ENCODE measurements at places on chromosomes 6 and 20.
A peak's percentile ranks its signal among the peaks of the same experiment; 100 is the strongest.

DNA sequence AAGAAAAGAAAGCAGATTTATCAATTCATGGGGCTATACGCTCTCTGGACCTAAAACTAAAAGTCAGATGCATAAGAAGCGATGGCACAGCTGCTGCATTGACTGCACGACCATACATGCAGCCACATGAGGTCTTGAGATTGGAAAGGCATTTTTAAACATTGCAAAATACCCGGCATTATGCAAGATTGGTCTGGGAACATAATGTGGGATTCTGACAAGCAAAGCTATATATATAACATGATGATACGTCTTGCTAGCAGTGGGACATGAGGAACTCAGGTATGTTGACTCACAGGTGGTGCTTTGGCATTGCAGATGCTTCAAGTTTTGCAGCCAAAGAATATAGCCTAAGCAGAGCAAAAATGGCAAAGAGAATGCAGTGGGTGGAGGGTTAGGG, 55.1 kb downstream of the SAMD3 start:
- no peak for DNase-seq

GRCh38 chr6:152087096-152087495, 279.6 kb downstream of the ESR1 start:
- no peak for DNase-seq

DNA sequence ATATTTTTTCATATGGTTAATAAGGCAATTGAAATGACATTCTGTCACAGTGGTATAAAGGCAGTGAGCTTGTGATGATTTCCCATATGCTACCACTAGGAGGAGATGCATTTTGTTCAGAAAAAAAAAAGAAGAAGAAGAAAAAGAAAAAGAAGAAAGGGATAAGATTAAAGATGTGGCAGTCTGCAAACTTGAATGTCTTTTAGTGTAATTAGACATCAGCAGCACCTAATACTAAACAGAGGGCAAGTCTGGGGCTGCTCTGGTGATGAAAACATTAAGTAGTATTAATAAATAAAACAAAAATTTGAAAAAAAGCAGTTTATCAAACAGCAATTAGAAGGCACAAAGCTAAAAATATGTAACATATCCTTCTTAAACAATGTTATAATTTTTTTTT, 95.4 kb upstream of the DEFB112 start:
- no peak for DNase-seq

DNA sequence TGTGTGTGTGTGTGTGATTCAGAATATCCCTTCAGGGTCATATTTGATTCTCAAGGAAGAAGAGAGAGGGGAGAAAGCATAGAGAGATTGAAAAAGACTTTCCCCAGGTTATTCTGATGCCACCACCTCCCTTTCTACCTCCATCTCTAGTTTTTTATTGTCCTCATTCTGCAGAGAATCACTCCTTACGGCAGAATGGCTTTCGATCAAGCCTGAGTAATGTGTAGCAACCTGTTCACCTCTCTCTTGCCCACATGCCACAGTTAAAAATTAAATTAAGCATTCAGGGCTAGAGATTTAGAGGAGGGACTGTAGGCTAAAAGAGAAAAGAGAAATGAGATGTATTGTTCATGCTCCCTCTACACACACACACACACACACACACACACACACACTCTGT, 18.1 kb downstream of the KLHL32 start:
- DNase-seq: no peak

DNA sequence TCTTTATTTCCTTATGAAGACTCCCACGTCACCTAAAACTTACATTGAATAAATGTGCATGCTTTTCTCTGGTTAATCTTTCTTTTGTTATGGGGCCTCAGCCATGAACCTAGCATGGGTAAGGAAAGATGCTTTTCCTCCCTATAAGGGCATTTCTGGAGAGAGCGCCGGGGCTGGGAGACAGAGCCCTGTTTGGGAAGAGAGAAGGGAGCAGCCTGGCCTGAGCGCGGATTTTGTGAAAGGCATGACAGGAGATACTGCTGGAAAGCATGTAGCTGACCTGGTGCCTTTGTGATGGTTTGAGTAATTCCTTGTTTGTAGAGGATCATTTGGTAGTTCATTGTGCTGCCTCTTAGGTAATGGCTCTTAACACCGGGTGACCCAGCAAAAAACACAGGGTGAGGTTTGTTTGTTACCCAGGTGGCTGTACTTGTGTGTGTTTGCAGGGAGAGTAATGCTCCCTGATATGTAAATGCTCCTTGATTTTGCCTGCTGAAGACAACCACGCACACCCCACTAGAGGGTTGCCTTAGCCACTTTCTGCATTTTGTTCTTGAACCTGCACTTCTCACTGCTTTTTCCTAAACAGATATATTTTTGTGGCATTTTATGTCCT, 59.2 kb downstream of the ANKRD6 start:
- DNase-seq: no peak

GRCh38 chr20:4116091-4116490, 100.7 kb upstream of the RNF24 start:
- DNase-seq: no peak

GRCh38 chr20:11178946-11179654, 505.3 kb upstream of the JAG1 start:
- DNase-seq: peak; percentile 11

- DNase-seq: no peak
Measured at GRCh38 chr6:85425997-85426396, 23.9 kb upstream of the NT5E start.

- no peak for DNase-seq
Measured at GRCh38 chr6:153024709-153025017, 22.2 kb upstream of the MTRF1L start.

- DNase-seq: no peak
Measured at GRCh38 chr6:12163149-12163548, 127.0 kb upstream of the EDN1 start.

- no peak for DNase-seq
Measured at GRCh38 chr6:28586324-28586723, 60.6 kb downstream of the GPX5 start.

DNA sequence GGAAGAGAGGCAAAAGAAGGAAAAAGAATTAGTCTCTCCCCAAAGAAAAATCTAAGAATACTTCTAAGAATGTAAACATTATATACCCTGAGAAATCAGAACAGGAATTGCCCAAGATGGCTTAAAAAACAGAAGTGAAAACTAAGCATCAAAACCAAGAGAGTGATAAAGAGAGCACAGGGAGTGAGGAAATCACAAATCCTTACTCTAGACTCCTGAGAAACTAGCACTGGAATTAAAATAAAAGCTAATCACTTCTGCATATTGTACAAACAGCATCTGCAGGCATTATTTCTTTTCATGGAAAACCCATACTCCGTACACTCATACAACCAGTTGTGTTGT, 285.7 kb downstream of the BTBD9 start:
- DNase-seq: no peak

- DNase-seq: peak; percentile 38
Measured at GRCh38 chr6:42702200-42702599, 20.2 kb downstream of the PRPH2 start.

- no peak for DNase-seq
Measured at GRCh38 chr6:168607272-168608112, 166.5 kb downstream of the SMOC2 start.

- no peak for DNase-seq
Measured at GRCh38 chr6:132511831-132512220, 1.1 kb downstream of the STX7 start.

GRCh38 chr6:144006736-144007477, 1.2 kb downstream of the PLAGL1 start:
- peak; percentile 16 for DNase-seq

- DNase-seq: peak; percentile 24
Measured at GRCh38 chr6:148432462-148433195, 90.0 kb downstream of the SASH1 start.

DNA sequence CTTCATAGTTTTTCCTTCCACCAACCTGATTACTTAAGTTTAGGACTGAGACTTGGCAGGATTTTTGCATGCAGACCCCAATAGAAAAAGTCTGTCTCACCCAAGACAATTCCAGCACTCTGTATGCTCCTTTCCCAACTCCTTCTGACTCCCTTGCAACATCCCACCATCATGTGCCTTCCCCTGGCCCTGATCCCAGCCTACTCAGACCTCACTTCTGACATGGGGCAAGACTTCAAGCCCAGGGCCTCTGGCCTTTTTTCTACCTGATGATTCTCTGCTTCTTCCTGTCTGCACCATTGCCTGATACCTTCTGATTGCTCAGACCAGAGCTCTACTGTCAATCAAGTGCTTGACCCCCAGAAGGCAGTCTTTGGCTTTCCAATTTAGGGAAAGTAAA, 96.6 kb downstream of the HAO1 start:
- DNase-seq: no peak

GRCh38 chr20:61932199-61932592, 133.5 kb downstream of the TAF4 start:
- no peak for DNase-seq

GRCh38 chr6:28105245-28105639, 19.2 kb upstream of the ZSCAN16 start:
- no peak for DNase-seq

DNA sequence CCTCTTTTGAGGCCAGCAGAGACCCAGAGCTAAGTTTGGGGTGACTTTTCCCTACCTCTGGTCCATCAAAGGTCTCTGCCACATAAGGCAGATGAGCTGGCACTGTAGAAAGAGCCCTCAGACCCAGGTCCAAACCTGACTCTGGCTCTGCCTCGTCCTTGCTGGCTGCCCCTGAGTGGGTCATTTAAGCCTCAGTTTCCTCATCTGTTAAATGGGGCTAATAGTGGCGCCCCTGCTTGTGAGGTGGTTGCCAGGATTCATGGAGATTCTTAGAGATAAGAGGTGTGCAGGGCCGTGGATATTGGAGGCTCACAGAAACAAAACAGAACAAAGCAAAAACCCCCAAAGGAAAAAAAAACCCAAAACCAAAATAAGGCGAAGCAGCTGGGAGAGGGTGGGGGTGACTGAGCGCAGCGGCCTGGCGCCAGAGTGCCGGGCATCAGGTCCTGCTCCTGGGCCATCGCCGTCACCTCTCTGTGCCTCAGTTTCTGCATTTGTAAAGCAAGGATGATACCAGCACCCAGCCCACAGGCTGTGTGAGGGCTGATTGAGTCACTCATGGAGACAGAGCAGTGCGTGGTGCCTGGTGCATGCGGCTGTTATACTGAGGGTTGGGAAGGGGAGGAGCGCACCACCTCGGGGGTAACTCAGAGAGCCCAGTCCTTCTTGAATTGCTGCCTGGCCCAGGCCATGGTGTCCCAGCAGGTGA, 133.8 kb upstream of the PTPN1 start:
- no peak for DNase-seq

- peak; percentile 29 for DNase-seq
Measured at GRCh38 chr20:59948828-59949720, 8.9 kb downstream of the FAM217B start.

DNA sequence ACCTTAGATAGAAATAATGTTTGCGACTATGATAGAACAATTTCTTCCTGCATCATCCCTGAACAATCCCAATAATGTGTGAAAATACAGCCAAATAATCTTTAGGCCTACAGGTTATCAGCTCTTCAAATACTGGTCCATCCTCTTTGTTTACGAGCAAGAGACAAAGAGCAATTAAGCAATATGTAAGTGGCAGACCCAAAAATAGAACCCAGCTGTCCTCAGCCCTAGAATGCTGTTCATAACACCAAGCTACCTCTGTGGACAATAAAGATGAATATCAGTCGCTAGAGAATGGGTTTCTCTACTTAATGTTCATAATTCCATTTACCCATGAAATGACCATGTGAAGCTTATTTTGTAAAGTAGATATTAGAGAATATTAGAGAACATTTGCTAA, 28.4 kb upstream of the OSTM1 start:
- DNase-seq: no peak

GRCh38 chr20:38175304-38176180, 10.5 kb upstream of the TGM2 start:
- DNase-seq: no peak

DNA sequence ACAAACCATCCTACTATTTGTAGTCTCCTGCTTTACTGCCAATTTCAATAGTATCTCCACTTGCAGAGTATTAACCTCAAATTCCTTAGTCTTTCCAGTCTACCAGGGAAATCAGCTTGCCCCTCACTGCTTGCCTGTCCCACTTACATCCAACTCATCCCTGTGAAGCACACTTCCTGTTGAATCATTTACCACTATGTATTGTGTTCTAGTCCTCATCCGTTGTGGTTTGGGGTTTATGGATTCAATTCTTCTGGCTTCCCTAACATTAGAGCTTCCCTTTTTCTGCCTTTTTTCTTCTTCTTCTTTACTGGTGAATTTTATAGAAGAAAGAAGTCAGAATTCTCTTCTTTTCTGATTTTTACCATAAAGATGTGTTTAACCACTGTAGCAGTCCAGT, 5.1 kb upstream of the TXLNB start:
- DNase-seq: no peak

DNA sequence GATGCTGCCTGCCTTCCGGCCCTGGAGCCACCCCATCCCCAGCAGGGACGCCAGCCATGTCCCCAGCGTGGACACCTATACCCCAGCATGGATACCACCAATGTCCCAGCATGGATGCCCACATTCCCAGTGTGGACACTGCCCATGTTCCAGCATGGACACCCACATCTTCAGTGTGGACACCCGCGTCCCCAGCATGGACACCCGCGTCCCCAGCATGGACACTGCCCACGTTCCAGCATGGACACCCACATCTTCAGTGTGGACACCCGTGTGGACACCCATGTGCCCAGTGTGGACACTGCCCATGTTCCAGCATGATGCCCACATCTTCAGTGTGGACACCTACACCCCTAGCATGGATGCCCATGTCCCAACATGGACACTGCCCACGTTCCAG, 7.1 kb upstream of the FRMD1 start:
- no peak for DNase-seq

GRCh38 chr20:53044296-53044695, 72.1 kb downstream of the TSHZ2 start:
- no peak for DNase-seq

DNA sequence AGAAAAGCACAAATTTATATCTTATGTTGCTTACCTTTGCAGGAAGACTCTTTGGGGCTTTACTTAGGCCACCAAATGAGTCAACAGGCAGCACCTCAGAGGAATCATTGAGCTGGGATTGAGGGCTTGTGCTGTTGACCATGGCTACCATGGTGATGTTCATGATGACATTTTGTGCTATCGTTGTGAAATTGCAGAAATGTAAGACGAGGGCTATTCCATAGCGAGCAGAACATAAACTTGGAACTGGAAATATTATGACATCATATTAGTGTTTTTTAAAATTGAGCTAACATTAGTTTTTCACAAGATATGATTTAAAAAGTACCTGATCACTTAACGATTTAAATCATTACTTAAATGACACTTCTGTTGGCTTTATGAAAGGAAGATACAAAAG, 11.8 kb downstream of the SLC17A3 start:
- DNase-seq: no peak

GRCh38 chr20:43752561-43753301, 25.9 kb upstream of the GTSF1L start:
- DNase-seq: peak; percentile 66

All from HFF-Myc (cell line).